ENCODE measurements at places on chromosomes 13 and 19.
A peak's percentile ranks its signal among the peaks of the same experiment; 100 is the strongest.

GRCh38 chr19:49441210-49441959 lies at the start of gene SLC17A7:
SLC17A7 (minus strand) TSS chr19:49441527; CDS start chr19:49441379, 148 bp downstream.
- DNase-seq: no peak

DNA sequence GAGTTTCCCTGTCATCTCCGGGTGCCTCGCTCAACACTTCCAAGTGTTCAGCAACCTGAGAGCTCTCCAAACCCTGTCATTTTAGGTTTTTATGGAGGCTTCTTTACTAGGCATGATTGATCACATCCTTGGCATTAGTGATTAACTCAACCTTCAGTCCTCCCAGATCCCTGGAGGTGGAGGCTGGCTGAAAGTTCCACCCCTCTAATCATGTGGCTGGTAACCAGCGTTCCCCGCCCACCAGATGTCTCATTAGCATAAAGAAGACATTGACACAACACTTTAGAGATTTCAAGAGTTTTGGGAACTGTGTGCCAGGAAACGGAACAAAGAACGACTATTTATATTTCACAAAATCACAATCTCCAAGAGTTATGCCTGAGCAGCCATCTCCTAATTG lies 71.1 kb upstream of the RGCC start:
- DNase-seq: no peak

GRCh38 chr13:110343241-110343865 lies 36.3 kb downstream of the COL4A2 start:
- DNase-seq: no peak

DNA sequence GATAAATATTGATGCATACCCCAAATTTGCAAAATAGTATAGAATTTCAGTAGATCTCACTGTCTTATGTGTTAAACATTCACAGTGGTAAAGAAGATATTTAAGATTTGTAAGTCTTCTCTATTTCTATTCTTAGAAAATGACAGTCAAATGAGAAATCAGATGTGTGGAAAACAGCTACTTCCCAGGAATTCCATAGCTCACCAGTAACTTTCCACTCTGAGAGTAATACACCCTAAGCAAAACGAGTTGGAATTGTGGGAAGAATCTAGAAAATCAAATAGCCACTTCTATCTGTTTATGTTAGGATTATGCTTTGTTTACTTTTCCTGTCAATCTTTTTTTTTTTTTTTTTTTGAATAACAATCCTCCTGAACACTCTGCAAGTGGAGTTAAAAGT lies 69.1 kb downstream of the FLT1 start:
- no peak for DNase-seq

- no peak for DNase-seq
Measured at GRCh38 chr19:42325896-42326771, 699 bp downstream of the MEGF8 start.

DNA sequence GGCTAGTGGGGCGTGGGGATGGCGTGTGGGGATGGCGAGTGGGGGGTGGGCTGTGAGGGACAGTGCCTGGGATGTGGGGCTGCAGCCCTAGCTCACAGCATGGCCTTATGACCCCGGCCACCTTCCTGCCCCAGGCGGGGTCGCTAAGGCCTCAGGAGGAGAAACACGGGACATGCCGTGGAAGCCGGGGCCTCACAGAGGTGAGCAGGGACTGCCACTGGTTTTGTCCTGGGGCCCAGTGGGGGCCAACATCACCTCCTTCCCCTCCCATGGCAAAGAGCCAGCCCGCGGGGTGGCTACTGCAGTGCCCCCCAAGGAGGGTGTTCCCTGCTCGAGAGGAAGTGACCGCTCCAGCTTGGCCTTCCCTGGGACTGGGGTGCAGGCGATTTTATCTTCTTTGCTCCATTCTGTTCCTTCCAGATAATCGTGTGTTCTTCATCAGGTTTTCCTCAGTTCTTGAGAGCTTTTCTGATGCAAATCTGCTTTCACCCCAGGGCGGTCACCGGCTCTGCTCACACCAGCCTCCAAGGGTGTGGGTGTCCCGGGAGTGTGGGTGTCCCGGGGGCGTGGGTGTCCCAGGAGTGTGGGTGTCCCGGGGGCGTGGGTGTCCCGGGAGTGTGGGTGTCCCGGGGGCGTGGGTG lies 1.2 kb downstream of the F7 start:
- no peak for DNase-seq

DNA sequence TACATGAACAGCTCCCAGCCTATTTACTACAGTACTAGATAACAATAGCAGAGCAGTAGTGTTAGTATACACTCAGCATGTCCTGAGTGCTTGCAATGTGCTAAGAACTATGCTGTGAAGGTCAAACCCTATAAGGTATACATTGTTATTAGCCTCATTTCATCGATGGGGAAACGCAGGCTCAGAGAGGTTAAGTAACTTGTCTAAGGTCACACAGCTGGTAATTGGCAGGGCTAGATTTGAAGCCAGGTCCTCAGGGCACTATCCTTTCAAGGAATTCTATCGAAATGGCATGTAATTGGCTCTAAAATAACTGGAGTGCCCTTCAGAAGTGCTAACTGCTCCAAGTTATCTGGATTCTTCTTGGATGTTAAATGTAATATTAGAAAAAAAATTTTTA lies 295.6 kb downstream of the ZNF536 start:
- no peak for DNase-seq

- DNase-seq: no peak
Measured at GRCh38 chr19:15250640-15250993, 18.4 kb upstream of the EPHX3 start.

- no peak for DNase-seq
Measured at GRCh38 chr19:33616346-33616745, 5.4 kb upstream of the CHST8 start.

GRCh38 chr13:41802684-41803444 lies 158.0 kb downstream of the VWA8 start:
- no peak for DNase-seq

- DNase-seq: no peak
Measured at GRCh38 chr19:53531457-53531856, 6.5 kb upstream of the ZNF331 start.

DNA sequence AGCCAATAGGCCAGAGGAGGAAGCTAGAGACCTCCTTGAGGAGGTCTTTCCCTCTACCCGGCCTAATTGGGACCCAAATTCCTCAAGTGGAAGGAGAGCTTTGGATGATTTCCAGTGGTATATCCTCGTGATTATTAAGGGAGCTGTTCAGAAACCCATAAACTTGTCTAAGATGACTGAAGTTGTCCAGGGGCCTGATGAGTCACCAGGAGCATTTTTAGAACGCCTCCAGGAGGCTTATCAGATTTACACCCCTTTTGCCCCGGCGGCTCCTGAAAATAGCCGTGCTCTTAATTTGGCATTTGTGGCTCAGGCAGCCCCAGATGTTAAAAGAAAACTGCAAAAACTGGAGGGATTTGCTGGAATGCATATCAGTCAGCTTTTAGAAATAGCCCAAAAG lies 198.1 kb downstream of the ZNF486 start:
- DNase-seq: no peak

DNA sequence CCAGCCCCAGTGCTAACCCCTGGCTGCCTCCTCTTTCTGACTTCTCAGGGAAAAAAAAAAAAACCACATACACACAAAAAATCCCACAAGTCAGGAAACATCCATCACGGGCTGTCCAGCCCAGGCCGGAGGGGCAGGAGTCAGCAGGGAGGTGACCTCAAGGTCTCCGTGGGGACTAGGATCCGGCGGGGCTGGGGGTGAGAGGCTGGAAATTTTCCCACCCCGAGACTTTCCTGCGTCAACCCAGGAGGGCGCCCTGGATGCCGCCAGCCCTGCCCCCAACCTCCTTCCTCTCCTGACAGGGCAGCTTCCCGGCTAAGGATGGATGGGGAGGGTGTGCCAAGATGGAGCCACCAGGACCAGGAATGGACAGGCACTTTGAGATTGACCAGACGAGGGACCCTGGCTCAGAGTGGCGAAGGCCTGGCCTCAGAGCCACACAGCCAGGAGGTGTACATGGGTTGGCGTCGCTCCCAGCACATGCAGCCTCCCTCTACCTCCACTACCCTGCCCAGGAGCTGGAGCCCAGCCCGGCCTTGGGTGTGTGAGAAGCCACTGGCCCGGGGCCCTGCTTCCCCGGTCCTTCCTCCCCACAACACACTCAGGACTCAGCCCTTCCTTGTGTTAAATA lies 33.3 kb downstream of the BLOC1S3 start:
- DNase-seq: no peak

GRCh38 chr19:40948580-40949299 lies 42.3 kb upstream of the CYP2B6 start:
- DNase-seq: no peak

GRCh38 chr13:110978390-110978789 lies 63.5 kb upstream of the ANKRD10 start:
- no peak for DNase-seq

- no peak for DNase-seq
Measured at GRCh38 chr13:50898338-50898737, 11.3 kb upstream of the RNASEH2B start.

GRCh38 chr19:48953990-48954594 lies 583 bp upstream of the BAX start:
- DNase-seq: no peak

DNA sequence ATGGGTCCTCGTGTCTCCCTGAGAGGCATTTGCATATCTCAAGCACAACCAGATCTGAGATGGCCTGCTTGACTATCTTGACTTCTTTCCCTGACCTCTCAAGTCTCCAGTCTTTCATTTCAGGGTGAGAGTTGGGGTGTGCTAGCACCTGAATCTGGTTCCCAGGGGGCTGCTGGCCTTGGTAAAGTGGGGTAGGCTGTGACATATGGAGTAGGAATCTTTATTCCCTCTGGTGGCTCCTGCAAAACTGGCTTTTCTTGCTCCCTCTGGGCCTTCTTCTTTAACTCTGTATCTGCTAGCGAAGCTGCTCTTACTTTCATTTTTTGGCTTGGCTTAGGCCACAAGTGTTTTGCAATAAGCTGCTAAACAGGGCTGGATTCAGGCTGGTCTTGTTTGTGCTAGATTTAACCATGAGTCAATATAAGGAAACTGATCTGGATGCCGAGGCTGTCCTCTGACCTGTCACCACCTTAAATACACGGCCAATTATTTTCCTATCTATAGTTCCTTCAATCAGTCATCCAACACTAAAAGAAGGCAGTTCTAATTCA lies 42.3 kb downstream of the ZNF493 start:
- DNase-seq: no peak

DNA sequence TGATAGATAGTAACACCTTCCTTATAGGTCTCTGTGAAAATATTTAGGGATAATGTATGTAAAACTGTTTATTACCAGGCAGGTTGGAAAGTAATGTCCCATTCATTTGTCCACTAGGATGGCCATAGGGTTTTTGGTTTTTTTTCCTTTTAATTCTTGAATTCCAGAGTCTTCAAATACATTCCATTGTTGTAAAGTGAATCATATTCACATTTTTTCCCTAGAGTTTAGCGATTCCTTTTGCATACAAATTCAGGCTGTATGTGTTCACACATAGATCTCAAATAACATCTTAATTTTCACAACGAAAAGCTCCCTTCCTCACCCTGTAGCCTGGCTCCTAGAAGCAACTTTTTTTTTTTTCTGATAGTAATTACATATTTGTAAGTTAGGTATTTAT lies 1.8 kb upstream of the ZNF557 start:
- DNase-seq: no peak

DNA sequence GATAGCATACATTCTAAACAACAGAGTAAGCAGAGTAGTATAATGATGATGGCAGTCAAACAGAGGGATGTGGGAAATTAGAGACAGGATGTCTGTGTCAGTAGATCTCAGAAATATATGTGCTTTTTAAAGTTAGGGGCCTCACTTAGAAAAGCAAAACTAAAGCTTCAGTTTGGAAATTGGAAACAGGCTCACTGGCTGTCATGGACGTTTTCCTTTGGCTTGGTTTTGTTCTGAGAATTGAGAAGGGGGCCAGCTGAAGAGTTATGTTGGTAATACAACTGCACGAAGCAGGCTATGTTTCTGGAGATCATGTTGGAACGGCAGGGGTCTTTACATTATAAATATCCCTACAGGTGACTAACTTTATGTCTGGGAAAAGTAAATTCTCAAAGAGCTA lies 261.3 kb downstream of the LMO7 start:
- no peak for DNase-seq

DNA sequence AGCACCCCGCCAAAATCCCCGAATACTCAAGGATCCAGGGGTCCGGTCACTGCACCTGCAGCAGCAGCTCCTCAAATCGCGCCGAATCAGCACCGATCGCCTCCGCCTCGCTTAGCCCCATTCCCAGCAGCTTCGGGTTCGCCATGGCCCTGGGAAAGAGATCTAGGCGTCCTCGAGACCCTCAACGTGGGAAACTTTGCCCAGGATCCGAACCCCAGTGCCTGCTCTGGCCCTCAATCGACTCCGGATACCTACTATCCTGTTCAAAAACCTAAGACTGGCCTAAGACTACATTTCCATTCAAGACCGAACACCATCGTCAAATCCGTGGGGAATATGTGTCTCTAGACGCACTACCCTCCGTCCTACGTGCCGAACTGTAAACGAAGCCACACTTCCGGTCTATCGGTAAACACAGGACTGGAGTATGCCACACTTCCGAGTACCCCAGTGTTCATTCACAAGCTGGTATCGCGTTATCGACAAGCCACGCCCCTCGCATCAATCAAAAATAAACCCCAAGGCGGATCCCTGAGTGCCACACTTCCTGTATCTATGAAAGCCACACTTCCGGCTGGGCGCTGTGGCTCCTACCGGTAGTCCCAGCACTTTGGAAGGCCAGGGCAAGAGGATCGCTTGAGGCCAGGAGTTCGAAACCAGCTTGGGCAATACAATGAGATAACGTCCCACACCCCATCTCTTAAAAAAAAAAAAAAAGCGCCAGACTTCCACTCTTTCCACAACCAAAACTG lies at the start of gene PIH1D1:
TSS of gene PIH1D1 (minus strand) at position 385 of the 752 bp plus-strand sequence. CDS start at position 145, 240 bp downstream.
- peak; percentile 97 for DNase-seq

DNA sequence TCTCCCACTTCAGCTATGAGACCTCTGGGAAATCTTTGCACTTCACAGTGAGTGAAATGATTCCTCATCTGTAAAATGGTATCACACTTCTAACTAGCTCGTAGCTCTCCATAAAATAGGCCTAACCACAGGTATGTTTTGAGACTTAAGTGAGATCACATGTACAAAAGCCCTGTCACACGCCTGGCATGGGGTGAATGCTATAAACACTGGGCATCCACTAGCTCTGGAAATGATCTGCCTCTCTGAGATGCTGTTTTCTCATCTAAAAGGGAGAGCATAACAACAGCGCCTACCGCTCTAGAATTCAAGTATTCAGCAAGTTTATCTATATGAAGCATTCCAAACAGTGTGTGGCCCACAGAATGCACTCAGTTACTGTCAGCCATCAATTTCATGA lies 2.2 kb downstream of the AKT2 start:
- DNase-seq: no peak

- DNase-seq: no peak
Measured at GRCh38 chr19:13102666-13103580, at the start of gene LYL1. LYL1 (minus strand) TSS chr19:13102858; CDS start chr19:13101171, 1,687 bp downstream.

- no peak for DNase-seq
Measured at GRCh38 chr13:83515268-83516015, 366.8 kb downstream of the SLITRK1 start.

- DNase-seq: no peak
Measured at GRCh38 chr13:79231887-79232286, 174.2 kb downstream of the RBM26 start.

- no peak for DNase-seq
Measured at GRCh38 chr19:33024398-33024797, 40.3 kb downstream of the RHPN2 start.

Measured in NCI-H510A (cell line).